ENCODE measurements at places on chromosomes 13 and 19. TPM values are rescaled to one million over a fixed set of nuclear protein-coding genes. Genes with fewer than 3 reads are reported as not detected.

TMC4 gene
- total RNA-seq: 4.4 TPM

OSCAR gene
- 2.1 TPM for total RNA-seq

DMRTC2 gene
- total RNA-seq: not detected

PROZ gene
- total RNA-seq: not detected

TECR gene
- total RNA-seq: 42.9 TPM

REXO1 gene
- 20.8 TPM for total RNA-seq

ZNF625 gene
- 5.0 TPM for total RNA-seq

VMAC gene
- total RNA-seq: 12.0 TPM

PRR20C gene
- not detected for total RNA-seq

IGFL1 gene
- not detected for total RNA-seq

FCGBP gene
- 17.4 TPM for total RNA-seq

POSTN gene
- total RNA-seq: 152 TPM

WTIP gene
- 39.3 TPM for total RNA-seq

ZNF17 gene
- total RNA-seq: 14.4 TPM

ZNF540 gene
- 4.2 TPM for total RNA-seq

ZNF529 gene
- 11.0 TPM for total RNA-seq

ZNF528 gene
- 32.0 TPM for total RNA-seq

RFPL4AL1 gene
- total RNA-seq: not detected

ERICH6B gene
- not detected for total RNA-seq

ZNF44 gene
- 13.2 TPM for total RNA-seq

PLPP2 gene
- 2.5 TPM for total RNA-seq

NAA16 gene
- total RNA-seq: 42.2 TPM

SWSAP1 gene
- total RNA-seq: 5.7 TPM

C2CD4C gene
- total RNA-seq: 0.21 TPM

LCP1 gene
- total RNA-seq: 20.9 TPM

TMEM221 gene
- total RNA-seq: not detected

OR10H4 gene
- total RNA-seq: not detected

ATP4B gene
- total RNA-seq: not detected

ZIK1 gene
- total RNA-seq: 3.0 TPM

MATK gene
- 0.78 TPM for total RNA-seq

CLEC17A gene
- not detected for total RNA-seq

YIF1B gene
- total RNA-seq: 50.7 TPM

LYPD3 gene
- total RNA-seq: not detected

FLT3 gene
- 0.20 TPM for total RNA-seq

HSD17B14 gene
- 20.1 TPM for total RNA-seq

KLHL1 gene
- total RNA-seq: not detected

VPS36 gene
- 42.6 TPM for total RNA-seq

ZNF491 gene
- 3.9 TPM for total RNA-seq

ERICH4 gene
- total RNA-seq: not detected

CD209 gene
- total RNA-seq: 12.6 TPM

IER2 gene
- total RNA-seq: 37.3 TPM

PRR19 gene
- total RNA-seq: 0.30 TPM

SSBP4 gene
- 83.9 TPM for total RNA-seq

SOX21 gene
- total RNA-seq: not detected

TMEM145 gene
- not detected for total RNA-seq

APOC4 gene
- not detected for total RNA-seq
